ENCODE measurements at places on chromosomes 3 and 15. TPM values are rescaled to one million over a fixed set of nuclear protein-coding genes. Genes with fewer than 3 reads are reported as not detected.

- no peak for DNase-seq
Observed at GRCh38 chr15:56653107-56653506, 80.2 kb downstream of the ZNF280D start.

- no peak for DNase-seq
Observed at GRCh38 chr3:118782755-118783202, 251.9 kb downstream of the IGSF11 start.

DNA sequence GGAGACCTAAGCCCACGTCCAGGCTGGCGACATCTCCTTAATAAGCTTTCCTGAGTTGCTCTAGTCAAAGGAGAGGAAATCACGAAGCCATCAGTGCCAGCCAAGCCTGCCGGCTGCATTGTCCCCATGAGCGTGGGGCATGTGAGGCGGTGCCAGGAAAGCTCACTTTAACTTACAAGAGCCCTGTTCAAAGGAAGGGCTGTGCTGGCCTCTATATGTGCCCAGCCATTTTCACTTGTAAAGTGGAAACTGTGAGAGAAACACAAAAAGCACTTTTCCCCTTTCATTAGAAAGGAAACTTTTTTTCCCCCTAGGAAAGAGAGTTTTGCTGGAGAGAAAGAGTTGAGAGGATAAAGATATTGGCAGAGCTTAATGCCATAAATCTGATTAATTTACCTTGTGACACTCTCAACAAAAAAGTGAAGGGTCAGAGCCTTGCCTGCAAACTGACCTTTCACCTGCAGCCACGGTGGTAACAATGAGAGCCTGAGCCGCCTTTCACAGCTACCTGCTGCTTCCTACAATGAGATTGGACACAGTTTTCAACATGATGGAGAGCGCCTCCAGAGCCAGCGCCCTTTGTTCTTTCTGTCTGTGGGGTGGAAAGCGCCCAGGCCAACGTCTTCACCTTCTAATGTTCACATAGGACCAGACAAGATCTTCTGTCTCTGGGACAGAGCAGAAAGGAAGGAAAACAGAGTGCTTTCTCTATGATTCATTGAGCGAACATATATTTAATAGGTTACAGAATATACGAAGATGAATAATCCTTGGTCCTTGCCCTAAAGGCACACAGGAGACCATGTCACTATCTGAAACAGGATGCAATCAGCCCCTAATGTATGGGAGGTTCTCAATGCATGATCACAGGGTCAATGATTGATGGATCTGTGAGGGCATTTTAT, 233.1 kb upstream of the HES1 start:
- DNase-seq: no peak

GRCh38 chr3:69388241-69388640, 2.4 kb upstream of the FRMD4B start:
- DNase-seq: no peak

GRCh38 chr3:174337227-174337626, 521.9 kb upstream of the NAALADL2 start:
- no peak for DNase-seq

- DNase-seq: peak; percentile 34
Observed at GRCh38 chr15:86231864-86232721, 152.4 kb downstream of the AGBL1 start.

- peak; percentile 35 for DNase-seq
Observed at GRCh38 chr3:183254487-183255347, 1.7 kb downstream of the B3GNT5 start.

GRCh38 chr15:83919319-83919830, 265.5 kb downstream of the ADAMTSL3 start:
- peak; percentile 66 for DNase-seq

- no peak for DNase-seq
Observed at GRCh38 chr3:187946163-187946691, 201.0 kb upstream of the BCL6 start.

- DNase-seq: no peak
Observed at GRCh38 chr3:174863488-174863887, 4.4 kb downstream of the NAALADL2 start.

- no peak for DNase-seq
Observed at GRCh38 chr3:16050641-16051467, 123.6 kb upstream of the GALNT15 start.

- DNase-seq: no peak
Observed at GRCh38 chr3:55720614-55721013, 233.5 kb upstream of the WNT5A start.

- DNase-seq: no peak
Observed at GRCh38 chr3:10387881-10388609, 67.1 kb upstream of the SEC13 start.

- no peak for DNase-seq
Observed at GRCh38 chr3:120281261-120281660, 3.8 kb downstream of the GPR156 start.

DNA sequence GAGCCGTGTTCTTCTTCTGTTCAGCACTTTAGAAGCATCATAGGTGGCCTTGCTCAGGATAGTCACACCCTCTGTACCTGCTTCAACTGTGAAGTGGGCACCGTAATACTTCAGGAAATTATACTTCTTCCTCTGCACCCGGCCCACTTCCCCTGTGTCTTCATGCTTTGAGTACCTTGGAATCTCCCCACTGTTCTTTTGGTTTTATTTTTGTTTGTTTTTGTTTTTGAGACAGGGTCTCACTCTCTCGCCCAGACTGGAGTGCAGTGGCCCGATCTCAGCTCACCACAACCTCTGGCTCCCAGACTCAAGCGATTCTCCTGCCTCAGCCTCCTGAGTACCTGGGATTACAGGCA, 1.7 kb downstream of the P2RY14 start:
- peak; percentile 55 for DNase-seq

DNA sequence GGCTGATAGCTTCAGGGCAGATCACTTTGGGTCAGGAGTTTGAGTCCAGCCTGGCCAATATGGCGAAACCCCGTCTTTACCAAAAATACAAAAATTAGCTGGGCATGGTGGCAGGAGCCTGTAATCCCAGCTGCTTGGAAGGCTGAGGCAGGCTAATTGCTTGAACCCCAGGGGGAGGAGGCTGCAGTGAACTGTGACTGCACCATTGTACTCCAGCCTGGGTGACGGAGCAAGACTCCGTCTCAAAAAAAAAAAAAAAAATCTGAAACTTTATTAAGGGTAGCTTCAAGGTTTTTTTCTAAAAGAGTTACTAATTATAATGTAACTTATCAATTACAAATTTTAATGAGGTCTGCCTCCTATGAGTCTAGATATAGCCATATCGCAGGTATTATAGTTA, 5.1 kb downstream of the NECTIN3 start:
- no peak for DNase-seq

DNA sequence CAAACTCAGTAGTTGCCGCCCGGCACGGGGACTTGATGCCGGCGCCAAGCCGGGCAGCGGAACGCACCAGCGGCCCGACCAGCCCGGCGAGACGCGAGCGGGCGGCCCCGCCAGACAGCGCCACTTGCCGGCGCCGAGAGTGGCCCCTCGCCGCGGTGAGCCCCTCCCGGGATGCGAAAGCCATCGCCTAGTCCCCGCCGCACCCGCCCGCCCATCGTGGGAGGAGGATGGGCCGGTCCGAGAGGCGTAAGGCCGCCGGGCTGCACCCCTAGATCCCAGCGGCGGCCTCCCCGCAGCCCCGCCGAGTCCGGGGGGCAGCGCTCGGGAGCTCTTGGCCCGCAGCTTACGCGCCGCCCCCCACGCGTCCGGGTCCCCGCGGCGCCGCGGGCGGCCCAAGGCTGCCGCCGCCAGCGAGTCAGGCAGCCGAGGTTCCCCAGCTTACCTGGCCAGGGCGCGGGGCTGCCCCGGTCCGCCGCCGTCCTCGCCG, 609 bp downstream of the GOLGA8A start:
- peak; percentile 47 for DNase-seq

The CCR8 gene
- total RNA-seq: 0.51 TPM

The PAQR5 gene
- 0.15 TPM for total RNA-seq

The TRIM42 gene
- total RNA-seq: not detected

The GATM gene
- 0.62 TPM for total RNA-seq

The CHCHD4 gene
- 19.2 TPM for total RNA-seq
